ENCODE measurements at places on chromosomes 4 and X.

- no peak for DNase-seq
These were observed 17.8 kb upstream of the MAGED4 start for GRCh38 chrX:52166840-52167239.

DNA sequence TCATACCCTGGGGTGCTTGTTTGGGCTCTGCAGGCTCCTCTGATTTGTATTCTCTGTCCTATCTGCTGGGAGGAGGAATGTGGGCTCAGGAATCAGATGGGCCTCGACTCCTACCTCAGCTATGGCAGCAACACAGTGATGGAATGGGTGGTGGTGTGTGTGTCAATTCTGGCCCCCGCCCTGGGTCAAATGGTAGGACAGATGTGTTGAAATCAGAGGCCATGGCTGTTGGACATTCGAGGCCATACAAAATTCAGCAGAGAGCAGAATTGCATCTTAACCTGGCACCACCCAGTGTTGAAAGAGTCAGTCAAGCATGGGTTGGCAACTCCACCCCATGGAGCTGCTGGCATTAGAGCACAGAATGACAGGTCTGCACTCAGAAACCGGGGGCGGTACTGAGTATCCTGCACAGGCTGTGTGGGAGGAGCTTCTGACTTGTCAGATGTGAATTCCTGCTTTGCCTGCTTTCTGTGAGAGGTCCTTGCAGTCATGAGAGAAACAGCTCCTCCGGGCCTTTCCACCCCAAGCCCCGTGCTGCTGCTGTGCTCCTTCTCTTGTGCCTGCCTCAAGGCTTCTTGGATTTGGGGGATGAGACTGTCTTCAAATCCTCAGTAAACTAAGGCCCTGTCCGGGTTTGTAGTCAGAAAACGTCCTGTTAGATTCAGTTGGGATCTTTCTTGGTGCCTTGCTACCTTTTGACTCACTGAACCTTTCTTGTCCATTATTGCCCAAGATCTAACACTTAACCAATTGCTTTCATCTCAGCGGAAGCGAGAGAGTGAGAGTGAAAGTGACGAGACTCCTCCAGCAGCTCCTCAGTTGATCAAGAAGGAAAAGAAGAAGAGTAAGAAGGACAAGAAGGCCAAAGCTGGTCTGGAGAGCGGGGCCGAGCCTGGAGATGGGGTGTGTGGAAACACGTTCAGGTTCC lies 13.0 kb downstream of the DKC1 start:
- DNase-seq: peak; percentile 33

- no peak for DNase-seq
These were observed 18.8 kb upstream of the RASL11B start for GRCh38 chr4:52843351-52843750.

GRCh38 chr4:88747351-88747750 lies 49.7 kb upstream of the NAP1L5 start:
- DNase-seq: no peak

DNA sequence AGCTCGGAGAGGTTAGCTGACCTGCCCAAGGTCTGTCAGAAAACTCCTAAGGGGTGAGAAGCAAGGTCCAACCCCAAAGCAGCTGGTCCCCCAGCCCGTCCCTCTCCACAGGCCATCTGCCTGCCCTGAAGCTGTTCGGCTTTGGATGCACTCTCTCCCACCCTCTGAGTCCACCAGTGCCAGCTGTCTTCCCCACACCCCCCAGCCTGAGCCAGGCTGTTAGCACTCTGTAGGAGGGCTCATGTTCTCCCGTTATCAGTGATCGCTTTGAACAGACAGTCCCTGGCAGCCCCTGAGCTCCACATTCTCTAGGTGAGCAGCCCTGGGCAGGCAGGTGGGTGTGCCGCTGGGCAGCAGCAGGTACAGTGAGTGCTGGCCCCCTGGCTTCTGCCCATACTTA lies 16.0 kb downstream of the ZNF185 start:
- no peak for DNase-seq

GRCh38 chrX:46687619-46688018 lies 71.3 kb downstream of the SLC9A7 start:
- no peak for DNase-seq

DNA sequence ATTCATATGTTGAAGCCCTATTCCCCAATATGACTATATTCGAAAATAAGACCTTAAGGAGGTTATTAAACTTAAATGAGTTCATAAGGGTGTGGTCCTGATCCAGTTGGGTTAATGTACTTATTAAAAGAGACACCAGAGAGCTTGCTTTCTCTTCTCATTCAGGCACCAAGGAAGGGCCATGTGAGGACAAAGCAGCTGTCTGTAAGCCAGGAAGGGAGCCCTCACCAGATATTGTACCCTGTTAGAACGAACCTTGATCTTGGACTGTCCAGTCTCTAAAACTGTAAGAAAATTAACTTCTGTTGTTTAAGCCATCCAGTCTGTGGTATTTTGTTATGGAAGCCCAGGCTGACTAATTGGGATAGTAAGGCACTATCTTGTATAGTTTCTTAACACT lies 9.1 kb upstream of the YTHDC1 start:
- no peak for DNase-seq

DNA sequence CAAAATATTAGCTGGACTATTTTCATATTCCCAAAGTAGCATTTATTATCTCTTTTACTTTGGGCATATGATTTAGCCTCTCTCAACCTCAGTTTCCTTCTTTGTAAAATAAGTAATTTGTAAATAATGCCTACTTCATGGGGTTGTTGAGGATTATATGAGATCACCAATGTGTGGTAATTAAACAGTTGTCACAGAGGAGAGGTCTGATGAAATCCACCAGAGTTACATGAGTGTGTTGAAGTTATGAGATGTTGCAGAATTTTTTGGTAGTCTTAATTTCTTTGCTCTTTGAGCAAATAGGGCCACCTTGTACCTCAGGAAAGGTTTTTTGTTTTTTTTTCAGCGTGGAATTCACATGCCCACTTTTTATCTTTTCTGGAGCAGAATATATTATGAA lies 1.4 kb downstream of the COX7B start:
- no peak for DNase-seq

- DNase-seq: no peak
These were observed 57.3 kb downstream of the HPGD start for GRCh38 chr4:174464949-174465348.

DNA sequence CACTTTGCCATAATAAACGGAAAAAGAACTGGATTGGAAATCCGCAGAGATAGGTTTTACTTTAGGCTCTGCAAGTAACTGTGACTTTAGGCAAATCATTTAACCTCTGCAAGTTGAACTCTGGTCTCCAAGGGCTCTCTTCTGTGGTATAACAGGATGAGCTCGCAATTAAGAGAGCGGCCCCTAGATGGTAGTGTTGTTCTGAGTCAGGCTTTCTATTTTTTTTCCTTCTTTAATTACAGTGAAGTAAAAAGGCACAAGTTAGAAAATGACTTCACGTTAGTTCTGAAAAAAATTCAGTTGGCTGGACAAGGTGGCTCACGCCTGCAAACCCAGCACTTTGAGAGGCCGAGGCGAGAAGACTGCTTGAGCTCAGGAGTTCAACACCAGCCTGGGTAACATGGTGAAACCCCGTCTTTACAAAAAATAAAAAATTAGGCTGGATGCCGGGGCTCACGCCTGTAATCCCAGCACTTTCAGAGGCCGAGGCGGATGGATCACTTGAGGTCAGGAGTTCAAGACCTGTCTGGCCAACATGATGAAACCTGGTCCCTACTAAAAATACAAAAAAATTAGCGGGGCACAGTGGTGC lies 18.0 kb downstream of the RPS3A start:
- peak; percentile 71 for DNase-seq

GRCh38 chrX:17656035-17656418 lies 81.3 kb upstream of the SCML1 start:
- DNase-seq: no peak

GRCh38 chr4:109833756-109834155 lies 6.0 kb downstream of the RRH start:
- no peak for DNase-seq

- DNase-seq: no peak
These were observed 103.9 kb downstream of the MMRN1 start for GRCh38 chr4:89998469-89999011.

GRCh38 chrX:10133980-10134676 lies 22.6 kb upstream of the CLCN4 start:
- DNase-seq: no peak

GRCh38 chr4:69214716-69215115 lies at the start of gene UGT2B11:
Gene UGT2B11 (minus strand): TSS chr4:69214748. CDS start chr4:69214722, 26 bp downstream.
- DNase-seq: no peak

- DNase-seq: peak; percentile 68
These were observed 99.3 kb upstream of the GRPR start for GRCh38 chrX:16023790-16024734.

DNA sequence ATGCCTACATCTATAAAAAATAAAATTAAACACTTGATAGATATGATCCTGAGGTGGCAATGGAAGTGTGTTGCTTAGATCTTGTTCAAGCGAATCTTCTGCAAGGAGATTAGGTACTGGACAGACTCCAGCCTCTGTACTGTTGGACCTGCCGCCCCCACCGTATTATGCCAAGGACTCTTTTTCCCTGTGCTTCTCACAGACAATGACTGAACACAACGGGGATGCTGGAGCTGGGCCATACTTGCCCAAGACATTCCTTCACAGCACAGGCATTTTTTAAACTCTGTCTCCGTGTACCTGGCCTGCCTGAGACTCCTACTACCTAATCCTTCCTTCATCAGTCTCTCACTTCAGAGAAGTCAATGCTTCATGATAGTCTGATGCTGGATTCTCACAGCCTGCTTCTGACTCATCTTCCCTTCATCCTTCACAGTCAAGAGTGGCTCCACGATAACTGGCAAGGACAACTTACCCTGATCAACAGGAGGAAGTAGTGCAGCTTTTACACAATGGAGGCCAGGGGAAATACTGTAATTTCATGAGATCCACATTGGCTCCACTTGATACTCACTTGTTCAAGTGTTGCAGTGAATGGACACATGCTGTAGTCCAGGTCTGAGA lies 754.6 kb upstream of the AGA start:
- DNase-seq: no peak

DNA sequence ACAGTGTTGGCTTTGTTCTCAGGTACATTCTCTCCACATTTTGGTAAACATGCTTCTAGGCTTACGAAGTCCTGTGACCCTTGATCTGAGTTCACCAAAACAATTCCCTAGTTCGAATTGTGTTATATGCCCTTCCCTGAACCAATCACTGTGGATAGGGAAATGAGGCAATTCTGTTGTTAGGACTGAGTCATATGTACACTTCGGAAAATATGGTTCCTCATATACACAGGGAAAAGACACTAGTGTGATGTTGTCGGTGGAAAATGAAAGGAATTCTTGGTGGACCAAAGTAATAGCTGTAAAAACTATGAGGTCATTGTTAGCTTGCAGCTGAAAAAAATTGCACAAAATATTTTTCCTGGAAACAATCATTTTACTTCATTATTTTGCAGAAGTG lies 46.6 kb upstream of the MAGEC2 start:
- DNase-seq: no peak

DNA sequence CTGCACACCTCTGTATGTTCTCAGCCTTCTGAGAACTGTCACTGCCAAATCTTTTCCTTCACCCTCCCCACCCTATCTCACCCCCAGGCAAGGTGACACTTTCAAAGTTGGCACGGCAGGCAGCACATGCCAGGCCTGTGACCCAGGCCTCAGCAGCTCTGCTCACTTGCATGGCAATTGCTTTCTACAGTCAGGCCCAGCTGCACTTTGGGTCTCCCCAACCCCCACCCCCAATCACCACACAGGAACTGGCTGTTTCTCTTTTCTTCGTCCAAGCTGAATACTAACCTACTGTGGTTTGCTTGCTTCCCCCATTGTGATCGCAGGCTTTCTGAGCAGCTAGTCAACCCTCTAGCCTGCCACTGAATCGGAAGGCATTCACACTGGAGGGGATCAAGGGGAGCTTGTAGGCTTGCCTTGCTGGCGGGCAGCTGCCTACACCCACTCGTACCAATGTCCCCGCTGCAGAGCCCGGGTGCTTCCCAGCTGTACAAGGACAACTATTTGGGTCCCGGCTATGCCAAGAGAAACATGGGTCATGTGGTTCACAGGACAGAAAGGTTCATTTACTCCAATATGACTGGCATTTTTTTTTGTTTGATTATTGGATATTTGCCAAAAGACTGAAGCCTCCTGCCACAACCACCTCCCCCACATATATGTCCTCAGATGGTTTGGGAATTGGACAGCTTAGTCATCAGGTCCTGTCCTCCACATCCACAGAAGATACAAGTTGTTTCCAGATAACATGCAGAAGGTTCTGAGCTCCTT lies 28.1 kb downstream of the SLC25A43 start:
- no peak for DNase-seq

DNA sequence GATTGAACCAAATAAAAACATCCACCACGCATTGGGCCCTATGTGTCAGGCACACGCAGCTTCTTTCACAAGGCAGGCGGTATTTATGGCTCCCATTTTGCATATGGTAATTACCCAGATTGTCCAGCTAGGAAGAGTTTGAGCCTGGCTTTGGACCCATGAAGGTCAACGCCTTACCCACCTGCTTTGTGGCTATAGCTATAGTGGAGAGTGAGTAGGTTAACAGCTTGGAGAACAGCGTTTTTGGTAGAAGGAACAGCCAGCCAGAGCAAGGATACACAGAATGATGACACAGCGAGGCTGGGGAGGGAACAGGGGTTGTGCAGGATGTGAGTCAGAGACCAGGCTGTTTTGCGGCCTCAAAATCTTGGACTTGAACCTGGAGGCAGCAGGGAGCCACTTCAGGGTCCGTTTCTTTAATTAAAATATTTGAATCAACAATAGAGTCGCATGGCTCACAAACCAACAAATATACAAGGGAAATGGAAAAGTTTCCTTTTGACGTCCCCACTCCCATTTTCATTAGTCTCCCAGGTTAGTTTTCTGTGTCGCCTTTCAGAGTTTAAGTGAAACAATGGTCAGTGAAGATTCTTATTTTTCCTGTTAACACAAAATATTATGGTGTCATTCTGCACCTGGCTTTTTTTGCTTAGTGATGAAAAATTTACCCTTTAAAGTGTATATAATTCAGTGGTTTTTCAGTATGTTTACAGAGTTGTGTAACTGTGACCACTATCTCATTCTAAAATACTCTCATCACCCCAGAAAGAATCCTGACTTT lies 118.2 kb upstream of the STX18 start:
- DNase-seq: no peak

DNA sequence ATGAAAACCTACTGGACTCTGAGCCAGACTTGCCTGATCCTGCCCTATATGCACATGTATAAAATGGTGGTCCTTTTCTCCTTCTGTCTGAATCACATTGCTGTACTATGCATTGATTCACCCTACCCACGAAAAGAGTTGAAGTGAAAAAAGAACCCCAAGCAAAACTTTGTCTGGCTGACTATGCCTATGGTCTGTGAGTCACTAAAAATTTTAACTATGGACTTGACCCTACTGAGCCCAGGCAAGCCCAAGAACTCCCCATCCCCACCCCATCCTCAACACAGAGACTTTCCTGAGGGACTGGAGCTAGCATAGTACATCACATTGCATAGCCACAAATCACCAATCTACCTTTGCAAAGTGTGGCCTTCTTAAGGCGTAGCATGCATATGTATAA lies 116.6 kb upstream of the TENM3 start:
- no peak for DNase-seq

GRCh38 chr4:138669479-138670315 lies 345.9 kb upstream of the NOCT start:
- no peak for DNase-seq

- no peak for DNase-seq
These were observed 8.5 kb downstream of the SORCS2 start for GRCh38 chr4:7200801-7201200.

GRCh38 chr4:189858435-189858834 lies 82.2 kb upstream of the FRG1 start:
- DNase-seq: no peak
